ENCODE measurements at places on chromosomes 13 and 19.

- DNase-seq, result no peak
These were observed 14.4 kb upstream of the ANKRD10 start for GRCh38 chr13:110929104-110929777.

- no peak for DNase-seq
These were observed 11.6 kb upstream of the HTR2A start for GRCh38 chr13:46908501-46908900.

DNA sequence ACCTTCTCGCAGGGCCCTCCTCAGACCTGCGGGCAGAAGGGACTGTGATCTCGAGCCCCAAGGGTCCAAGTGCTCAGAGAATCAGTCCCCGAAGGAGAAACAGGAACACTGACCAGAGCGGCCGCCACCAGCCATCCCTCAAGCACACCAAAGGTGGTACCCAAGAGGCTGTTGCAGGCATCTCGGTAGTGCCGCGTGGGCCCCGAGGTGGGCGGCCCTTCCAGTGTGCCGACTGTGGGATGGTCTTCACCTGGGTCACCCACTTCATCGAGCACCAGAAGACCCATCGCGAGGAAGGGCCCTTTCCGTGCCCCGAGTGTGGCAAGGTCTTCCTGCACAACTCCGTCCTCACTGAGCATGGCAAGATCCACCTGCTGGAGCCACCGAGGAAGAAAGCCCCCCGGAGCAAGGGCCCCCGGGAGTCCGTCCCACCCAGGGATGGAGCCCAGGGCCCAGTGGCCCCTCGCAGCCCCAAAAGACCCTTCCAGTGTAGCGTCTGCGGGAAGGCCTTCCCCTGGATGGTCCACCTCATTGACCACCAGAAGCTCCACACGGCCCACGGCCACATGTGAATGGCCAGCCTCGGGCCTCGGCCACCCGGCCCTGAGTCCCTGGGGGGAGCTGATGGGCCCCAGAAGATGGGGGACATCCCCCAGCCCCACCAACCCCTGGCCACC is 5.5 kb upstream of the ZNF135 start:
- no peak for DNase-seq

- no peak for DNase-seq
These were observed 56.5 kb upstream of the HTR2A start for GRCh38 chr13:46953331-46953730.

GRCh38 chr19:34017024-34017423 is 155.3 kb upstream of the LSM14A start:
- DNase-seq, result no peak

DNA sequence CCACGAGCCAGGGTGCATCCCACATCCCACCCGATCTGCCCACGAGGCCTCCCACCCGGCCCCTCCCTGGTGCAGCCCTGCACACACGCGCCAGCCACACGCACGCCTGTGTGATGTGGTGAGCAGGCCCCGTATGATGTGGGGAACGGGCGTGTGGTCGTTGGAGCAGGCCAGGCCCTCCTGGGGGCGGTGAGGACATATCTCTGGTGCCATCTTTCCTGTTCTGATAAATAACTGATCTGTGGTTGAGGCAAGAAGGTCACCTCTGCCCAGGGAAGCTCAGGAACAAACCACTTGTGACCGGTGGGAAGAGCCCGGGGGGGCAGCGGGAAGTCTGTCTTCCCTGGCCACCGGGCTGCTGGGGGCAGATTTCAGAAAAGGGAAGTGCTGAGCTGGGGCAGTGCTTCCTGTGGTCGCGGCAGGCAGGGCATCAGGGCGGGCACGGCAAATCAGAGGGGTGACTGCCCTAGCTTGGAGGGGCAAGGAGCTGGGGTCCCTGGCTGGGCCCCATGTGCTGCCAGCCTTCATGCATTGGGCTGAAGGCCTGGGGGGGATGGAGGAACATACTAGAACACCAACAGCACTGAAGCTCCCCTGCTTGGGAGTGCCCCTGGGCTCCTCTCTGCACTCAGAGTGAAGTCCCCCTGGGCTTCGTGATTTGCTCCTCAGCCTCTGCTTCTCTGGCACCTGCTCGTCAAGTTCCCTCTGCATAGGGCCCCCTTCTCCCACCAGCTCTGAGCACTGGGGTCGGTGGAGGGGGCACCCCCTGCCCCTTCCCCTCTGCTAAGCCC is 35.2 kb upstream of the SLC7A10 start:
- no peak for DNase-seq

DNA sequence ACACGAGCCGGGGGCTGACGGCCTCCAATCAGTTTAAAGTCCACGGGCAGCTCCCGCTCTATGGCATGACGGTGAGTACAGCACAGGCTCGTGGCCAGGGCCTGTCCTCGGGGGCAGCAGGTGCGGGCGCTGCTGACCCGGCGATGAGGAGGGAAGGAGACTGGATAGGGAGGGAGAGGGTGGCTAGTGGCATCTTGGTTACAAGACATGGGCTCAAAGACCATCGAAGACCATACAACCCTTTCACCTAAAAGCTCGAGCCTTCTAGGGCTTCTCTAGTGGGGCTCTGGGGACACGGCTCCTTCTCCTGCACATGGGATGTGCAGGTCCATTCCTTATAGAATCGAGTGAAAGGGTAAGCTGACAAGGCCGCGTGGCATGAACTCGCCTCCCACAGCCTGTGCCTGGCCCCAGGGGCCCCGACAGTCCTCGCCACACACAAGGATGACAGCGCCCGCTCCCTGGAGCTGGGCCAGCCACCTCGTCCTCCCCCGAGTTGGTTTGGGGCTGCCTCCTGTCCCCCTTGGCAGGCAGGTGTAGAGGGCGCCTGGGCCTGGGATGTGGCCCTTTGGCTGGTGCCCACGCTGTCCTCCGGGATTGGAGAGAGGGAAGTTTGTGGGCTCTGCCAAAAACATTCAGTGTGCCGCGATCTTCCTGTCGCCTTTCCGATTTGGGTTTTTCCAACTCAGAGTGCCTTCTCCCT is 137.6 kb downstream of the STK24 start:
- no peak for DNase-seq

GRCh38 chr19:35069696-35070095 is 28.2 kb downstream of the HPN start:
- no peak for DNase-seq

DNA sequence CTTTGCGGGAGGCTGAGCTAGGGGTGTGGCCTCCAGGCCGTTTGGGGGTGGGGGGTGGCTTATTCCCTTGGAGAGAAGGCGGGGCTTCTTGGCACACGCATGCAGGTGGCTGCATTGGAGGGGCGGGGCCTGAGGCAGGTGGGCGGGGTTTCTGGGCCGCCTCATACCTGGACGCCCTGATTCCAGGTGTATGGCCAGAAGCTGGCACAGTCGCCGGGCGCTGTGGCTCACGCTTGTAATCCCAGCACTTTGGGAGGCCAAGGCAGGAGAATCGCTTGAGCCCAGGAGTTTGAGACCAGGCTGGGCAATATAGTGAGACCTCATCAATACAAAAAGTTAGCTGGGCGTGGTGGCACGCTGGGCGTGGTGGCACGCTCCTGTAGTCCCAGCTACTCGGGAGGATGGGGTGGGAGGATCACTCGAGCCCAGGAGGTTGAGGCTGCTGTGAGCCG is 7.8 kb downstream of the ABCA7 start:
- DNase-seq, result no peak

GRCh38 chr13:114105521-114106225 is 26.8 kb downstream of the RASA3 start:
- DNase-seq, result no peak

- DNase-seq, result no peak
These were observed 202.1 kb downstream of the TBC1D4 start for GRCh38 chr13:75279834-75280369.

- DNase-seq, result no peak
These were observed 16.3 kb upstream of the IGSF23 start for GRCh38 chr19:44597131-44597491.

- peak; percentile 73 for DNase-seq
These were observed 1.8 kb downstream of the ZNF460 start for GRCh38 chr19:57282011-57282643.

DNA sequence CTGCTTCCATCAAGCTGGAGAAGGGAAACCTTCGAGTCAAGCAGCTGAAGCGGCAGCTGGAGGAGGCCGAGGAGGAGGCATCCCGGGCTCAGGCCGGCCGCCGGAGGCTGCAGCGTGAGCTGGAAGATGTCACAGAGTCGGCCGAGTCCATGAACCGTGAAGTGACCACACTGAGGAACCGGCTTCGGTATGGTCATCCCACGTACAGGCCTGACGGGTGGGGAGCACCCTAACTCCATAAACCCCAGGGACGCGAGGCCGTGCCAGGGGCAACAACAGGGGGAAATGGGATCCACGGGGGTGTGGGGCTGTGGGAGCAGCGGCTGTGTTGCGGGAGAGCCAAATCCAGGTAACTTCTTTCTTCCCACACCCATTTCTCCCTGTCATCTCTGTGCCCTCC is 20.2 kb downstream of the KCNC3 start:
- DNase-seq, result no peak

DNA sequence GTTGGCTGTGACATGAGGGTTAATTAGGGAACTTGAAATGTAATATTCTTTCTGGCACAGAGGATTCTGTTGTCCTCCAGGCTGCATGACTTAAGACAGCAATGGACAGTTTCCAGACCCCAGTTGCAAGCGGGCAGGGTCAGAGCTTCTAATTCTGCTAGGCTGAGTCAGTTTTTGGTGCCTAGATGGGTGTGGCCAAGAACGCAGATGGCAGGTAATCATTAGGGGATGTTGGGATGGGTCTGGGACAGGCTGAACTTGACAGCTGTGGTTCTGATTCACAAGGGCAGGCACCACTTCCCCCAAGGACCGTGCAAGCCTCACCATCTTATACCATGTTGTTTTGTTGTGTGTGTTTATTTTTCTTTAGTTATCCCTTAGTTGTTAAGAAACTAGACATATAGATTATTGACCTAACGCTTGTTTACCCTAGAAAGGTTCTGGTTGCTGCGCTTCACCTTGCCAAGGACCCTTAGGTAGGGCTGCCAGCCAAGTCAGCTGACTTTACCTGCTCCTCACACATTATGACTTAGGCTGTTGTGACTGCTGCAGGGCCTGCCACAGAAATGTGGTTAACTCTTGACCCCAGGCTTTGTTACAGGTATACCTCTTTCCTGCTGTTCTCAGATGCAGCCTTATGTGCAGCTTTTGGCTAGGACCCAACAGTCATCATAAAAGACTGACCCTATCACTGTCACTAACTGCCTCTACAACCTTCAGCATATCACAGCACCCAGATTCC is 117.7 kb upstream of the KLF12 start:
- DNase-seq, result peak; percentile 38

GRCh38 chr13:59513686-59514085 is 650.0 kb downstream of the DIAPH3 start:
- no peak for DNase-seq

- DNase-seq, result peak; percentile 53
These were observed 826 bp upstream of the BSG start for GRCh38 chr19:571566-571974.

GRCh38 chr13:112457081-112457480 is 80.9 kb downstream of the SPACA7 start:
- no peak for DNase-seq

DNA sequence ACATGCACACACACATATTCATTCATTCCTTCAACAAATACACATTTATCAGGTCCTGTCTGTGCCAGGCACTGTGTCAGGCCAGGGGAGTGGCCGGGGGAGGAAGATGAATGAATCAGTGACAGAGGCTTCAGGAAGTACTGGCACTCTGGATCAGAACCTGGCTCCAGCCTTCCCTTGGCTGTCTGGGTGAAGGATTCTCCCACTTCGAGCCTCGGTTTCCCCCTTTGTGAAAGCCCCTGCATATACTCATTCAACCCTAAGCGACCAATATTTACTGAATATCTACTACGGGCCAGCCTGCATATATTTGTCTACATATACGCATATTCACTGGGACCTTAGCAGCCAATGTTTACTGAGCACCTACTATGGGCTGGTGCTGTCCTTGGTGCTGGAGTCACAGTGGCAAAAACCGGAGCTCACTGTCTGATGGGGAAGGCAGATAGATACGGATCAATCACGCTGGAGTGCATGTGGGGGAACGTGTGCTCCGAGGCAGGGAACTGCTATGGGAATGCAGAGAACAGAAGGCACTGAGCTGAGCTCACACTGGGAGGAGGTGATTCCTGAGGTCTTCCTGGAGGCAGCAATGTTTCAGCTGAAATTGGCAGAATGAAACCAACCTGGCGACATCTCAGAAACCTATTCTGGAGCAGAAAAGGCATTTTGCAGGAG is 636 bp upstream of the ZNF579 start:
- DNase-seq, result peak; percentile 50

DNA sequence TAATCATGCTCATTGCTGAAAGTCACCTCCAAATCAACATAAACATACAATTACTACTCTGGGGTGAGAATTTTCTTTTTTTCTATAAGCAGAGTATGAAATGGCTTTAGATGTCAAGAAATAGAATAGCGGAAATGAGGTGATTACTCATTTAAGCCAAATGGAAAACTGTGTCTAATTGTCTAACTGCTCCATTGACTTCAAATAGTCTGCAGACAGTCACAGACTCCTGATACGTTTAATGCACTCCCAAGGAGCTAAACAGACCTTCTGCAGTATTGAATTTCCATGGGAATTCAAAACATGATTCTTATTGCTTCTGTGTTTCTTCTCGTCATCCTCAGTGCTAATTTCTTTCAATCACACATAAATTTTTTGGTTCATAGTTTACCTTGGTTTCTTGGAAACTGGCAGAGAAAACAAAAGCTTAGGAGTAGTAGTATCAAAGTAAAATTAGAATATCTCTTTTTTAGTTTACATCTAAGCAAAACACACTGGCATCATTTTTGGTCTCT is 865.2 kb upstream of the SLC10A2 start:
- no peak for DNase-seq

- no peak for DNase-seq
These were observed 151.1 kb downstream of the SIPA1L3 start for GRCh38 chr19:38057959-38058690.

GRCh38 chr19:50759886-50760285 is 10.4 kb upstream of the GPR32 start:
- DNase-seq, result no peak

GRCh38 chr13:50762969-50763567 is 80.4 kb downstream of the DLEU7 start:
- no peak for DNase-seq

DNA sequence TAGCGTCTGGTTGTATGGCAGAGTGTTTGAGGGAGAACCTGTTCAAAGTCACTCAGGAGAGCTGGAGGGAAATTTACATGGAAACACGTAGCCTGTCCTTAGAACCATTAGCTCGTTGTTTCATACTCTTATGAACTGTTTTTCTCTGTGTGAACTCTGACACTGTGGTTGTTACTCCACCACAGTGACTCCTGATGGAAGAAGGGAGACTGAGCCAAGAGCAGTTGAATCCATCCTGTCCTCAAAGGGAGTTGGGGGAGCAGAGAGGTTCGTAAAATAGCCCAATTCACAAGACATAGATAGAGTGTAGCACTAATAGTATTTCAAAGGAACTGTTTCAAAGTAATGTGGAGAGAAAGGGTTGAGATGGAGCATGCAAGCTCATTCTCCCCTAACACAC is 964.8 kb downstream of the PCDH9 start:
- no peak for DNase-seq

- DNase-seq, result peak; percentile 53
These were observed 5.7 kb downstream of the FGF9 start for GRCh38 chr13:21676611-21677021.
